Amygdala (tissue), 56 donors: ENCODE measurements at places on chromosomes 2 and 18.

- no peak for DNase-seq
These were observed 23.0 kb downstream of the CDC42EP3 start for GRCh38 chr2:37648331-37649011.

- DNase-seq: no peak
These were observed 30.1 kb upstream of the ITGA6 start for GRCh38 chr2:172397148-172397834.

- DNase-seq: no peak
These were observed 678 bp upstream of the OTX1 start for GRCh38 chr2:63049970-63050333.

- no peak for DNase-seq
These were observed 101.2 kb downstream of the KCNS3 start for GRCh38 chr2:17979707-17980106.

- DNase-seq: no peak
These were observed 122.3 kb upstream of the DOCK10 start for GRCh38 chr2:225164401-225165050.

DNA sequence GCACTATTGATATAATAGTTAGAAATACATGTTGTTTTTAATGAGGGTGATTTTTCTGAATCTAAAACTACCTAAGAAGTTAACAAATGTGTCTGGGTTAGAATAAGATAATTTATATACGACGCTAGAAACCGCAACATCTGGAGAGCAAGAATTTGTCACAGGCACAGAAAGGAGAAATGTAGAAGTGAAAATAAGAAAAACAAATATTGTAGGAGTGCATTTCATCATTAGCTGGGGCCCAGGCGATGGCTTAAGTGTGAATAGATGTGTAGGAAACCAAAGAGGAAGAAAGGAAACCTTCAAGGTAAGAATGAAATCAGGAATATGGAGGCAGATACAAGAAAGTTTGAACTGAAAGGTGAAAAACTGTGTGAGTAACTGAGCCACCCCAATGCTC is 90.3 kb downstream of the LRP2 start:
- no peak for DNase-seq

- DNase-seq: no peak
These were observed 73.0 kb upstream of the YWHAQ start for GRCh38 chr2:9703701-9704221.

GRCh38 chr2:26756337-26756736 is 7.7 kb upstream of the SLC35F6 start:
- no peak for DNase-seq

GRCh38 chr2:155151945-155152344 is 453.4 kb downstream of the KCNJ3 start:
- DNase-seq: no peak

DNA sequence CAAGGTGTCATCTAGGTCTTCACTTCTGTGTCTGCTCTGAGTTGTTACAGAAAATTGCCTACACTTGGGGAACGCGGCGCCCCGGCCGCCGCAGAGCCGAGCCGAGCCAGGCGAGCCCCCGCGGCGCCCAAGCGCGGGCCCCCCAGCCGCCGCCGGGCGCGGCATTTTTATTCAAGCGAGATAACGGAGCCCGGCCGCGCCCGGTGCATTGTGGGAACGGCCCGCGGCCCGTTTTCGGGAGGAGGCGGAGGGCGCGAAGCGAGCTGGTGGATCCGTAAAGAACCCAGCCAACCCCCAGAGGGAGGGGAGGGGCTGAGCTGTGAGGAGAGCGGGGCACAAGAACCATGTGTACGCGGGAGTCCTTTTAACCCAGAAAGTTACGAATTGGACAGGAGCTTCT is 191.8 kb downstream of the FTCDNL1 start:
- no peak for DNase-seq

GRCh38 chr18:11826836-11827235 is 24.4 kb upstream of the CHMP1B start:
- DNase-seq: no peak

GRCh38 chr2:203813684-203814083 is 53.9 kb upstream of the CTLA4 start:
- no peak for DNase-seq
